ENCODE measurements at places on chromosomes 7 and 10. TPM values are rescaled to one million over a fixed set of nuclear protein-coding genes. Genes with fewer than 3 reads are reported as not detected.

The TFPI2 gene
- 18.5 TPM for total RNA-seq

The MAT1A gene
- total RNA-seq, result not detected

The FBXO24 gene
- 0.05 TPM for total RNA-seq

The ORAI2 gene
- 52.4 TPM for total RNA-seq

DNA sequence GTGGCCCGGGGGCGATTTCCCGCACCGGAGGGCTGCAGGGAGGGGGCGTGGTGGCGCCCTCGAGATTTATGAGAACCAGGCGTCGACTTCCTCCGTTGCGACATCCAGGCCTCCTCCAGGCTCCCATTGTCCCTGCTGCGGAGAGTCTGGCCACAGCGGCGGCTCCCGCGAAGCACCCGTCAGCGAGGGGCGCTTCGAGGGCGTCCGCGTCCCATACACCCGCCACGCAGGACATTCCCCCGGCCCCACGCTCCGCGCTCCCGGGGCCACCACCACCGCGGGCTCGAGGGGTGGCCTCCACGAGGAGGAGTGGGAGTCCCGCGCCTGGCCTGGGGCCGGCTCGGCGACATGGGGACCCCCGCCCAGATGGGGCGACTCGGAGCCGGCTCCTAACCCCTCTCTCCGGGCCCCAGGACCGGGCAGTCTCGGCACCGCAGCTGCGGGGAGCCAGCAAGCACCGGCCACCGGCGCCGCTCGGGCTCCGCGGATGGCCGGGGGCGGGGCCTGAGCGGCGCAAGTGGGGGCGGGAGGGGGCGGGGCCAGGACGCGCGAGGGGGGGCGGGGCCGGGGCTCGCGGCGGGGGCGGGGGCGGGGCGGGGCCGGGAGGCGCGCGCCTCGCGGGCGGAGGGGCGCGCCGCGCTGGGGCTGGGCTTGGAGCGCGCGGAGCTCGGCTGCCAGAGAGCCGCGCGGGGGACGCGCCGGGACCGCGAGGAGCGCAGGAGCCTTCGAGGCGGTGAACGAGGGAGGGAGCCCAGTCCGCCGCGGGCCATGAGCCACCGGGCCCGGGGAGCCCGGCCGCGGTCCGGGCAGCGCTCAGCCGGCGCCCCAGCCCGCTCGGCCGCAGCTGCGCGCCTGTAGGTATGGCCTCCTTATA lies at the start of gene SH2B2:
Gene SH2B2 (plus strand): TSS at position 632 of the 874 bp plus-strand sequence. CDS start 13,683 bp downstream, outside the sequence.
- peak; percentile 69 for DNase-seq

The CCDC146 gene
- total RNA-seq, result 1.1 TPM

DNA sequence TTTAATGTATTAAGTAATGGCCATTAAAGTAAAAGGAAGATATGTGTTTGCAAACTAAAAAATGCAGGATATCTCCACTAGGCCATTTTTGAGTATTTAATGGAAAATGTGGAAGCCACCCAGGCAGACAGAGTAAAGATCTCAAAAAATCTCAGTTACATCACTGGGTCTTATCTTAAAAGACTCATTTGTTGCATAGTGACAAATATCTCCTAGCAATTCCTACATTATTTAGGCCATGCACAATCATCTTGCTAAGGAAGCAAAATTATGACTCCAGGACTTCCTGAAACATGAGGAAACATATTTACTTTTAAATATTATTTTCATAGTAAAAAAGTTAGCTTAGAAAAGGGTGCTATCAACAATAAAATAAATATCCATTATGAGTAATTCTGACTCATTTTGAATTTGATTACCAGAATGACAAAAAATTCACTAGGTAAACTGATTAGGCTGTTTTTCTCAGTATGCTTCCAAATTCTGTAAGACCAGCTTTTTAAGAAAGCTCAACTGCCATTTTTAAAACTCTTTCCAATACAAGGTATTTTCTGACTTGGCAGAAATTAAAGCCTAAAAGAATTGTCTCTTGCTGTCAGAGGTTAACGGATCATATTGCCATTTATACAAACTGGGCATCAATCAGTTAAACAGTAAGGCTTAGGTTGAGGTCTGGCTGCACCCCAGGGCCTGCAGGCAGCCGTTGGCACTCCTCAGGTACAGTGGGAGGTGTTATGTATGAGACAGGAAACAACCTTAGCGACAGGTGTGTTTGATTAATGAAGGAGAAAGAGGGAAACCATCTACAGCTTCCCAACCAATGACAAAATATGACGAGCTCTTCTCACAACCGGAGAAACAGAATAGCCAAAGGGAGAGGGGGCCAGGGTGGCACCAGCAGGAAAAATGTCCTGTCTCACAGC lies 31.8 kb downstream of the PCLO start:
- DNase-seq, result no peak

The MOGAT3 gene
- total RNA-seq, result not detected

GRCh38 chr7:133829336-133829897 lies 297.7 kb upstream of the LRGUK start:
- peak; percentile 89 for DNase-seq

DNA sequence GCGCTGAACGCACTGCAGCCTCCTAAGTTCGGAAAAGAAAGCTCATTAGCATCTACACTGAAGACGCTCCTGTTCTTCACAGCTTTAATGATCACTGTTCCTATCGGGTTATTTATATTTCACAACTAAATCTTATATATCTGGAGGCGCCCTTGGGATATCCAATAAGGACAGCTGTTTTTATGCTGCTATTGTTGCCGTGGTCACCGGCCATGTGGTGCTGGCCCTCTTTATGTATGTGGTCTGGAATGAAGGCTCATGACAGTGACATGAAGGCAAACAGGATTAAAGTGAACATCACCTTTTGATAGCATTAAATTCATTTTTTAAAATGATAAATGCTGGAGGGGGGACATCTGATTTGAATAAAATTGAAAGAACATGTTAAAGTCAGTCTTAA lies 8.8 kb downstream of the BLVRA start:
- DNase-seq, result no peak

DNA sequence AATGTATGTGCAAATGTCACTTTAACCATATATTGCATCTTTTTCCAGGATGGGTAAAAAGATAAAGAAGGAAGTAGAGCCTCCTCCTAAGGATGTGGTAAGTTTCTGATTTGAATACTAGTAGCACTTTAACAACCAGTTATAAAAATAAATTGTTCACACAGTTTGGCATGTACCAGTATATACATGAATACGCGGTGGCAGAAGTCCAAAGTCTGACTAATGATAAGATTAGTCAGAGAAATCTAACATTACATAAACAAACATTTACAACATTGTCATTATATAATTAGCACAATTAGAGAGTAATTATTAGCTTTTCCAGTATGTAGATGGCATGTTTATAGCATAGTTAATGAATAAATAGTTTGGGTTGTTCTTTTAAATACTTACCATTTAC lies 4.1 kb downstream of the ARMC3 start:
- peak; percentile 64 for DNase-seq

DNA sequence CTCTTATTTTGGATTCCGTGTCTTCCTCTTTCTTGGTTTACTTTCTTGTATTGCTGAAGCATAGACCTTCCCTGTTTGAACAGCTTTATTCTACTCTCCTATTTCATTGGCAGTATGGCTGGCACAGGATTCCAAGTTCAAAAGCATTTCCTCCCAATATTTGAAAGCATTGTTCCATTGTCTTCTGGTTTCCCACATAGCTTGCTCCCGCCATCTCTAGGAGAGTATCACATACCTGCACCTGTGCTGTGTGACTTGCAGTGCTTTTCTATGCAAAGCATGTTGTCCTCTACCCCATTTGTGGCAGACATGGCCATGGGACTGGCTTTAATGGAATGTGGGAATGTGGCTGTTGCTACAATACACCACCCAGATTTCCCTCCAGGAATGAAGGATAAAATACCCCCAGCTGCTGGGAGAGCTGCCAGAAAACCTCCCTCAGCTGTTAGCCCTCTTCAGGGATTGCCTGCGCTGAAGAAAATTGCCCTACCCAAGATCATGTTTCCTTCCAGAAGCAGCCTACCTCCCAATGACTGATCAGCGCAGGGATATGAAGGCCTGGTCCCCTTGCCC lies 6.9 kb upstream of the MYOF start:
- no peak for DNase-seq

The CALD1 gene
- total RNA-seq, result 296 TPM

The ACHE gene
- not detected for total RNA-seq

- no peak for DNase-seq
Measured at GRCh38 chr10:27717861-27718260, 27.8 kb downstream of the MKX start.

The IFIT1B gene
- total RNA-seq, result 0.37 TPM

DNA sequence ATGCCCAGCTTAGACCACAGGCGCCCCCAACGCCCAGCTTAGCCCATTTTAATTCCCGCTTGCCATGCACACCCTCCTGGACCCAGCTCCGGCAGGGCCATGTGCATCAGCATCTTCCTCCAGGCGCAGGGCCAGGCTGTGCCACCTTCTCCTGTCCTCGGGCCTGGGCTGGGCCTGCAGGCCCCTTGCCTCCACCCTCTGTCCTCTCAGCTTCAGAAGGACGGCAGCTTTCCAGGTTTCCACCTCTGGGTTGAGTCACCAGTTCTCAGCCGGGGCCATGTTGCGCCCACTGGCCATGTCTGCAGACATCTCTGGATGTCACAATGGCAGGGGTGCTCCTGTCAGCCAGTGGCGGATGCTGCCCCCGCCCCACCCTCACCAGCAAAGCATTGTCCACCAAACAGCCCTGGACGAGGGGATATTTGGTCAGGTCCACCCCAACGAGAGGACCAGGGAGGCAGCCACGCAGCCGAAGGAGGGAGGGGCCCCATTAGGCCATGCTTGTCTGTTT lies 59.1 kb upstream of the NKX6-2 start:
- DNase-seq, result no peak

The AKR1D1 gene
- total RNA-seq, result not detected

The TMEM140 gene
- 21.2 TPM for total RNA-seq

DNA sequence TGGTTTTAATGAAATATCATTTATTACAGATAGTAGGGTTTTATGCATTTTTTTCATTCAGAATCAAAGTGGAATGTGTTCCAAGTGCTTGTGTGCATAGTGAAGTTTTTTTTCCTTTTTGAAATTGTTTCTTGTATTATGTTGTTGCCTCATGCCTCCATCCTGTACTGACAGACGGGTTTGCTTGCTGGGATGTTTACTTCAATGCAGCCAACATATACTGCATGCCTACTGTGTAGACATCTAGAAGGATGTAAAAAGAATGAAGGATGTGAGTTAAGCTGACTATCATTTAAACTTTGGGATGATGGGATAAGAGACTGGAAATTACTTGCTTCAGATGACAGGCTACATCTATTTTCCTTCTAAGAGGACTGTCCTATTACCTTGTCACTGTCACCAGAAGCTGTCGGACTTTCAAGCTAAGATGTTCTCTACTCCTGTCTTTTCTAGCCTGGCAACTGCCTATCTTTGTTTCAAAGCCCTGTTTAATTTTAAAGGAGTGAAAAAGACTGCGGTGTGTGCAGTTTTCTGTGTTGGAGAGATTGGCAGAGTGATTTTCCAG lies 243.7 kb downstream of the CDK14 start:
- DNase-seq, result no peak

The PODXL gene
- total RNA-seq, result 50.6 TPM

DNA sequence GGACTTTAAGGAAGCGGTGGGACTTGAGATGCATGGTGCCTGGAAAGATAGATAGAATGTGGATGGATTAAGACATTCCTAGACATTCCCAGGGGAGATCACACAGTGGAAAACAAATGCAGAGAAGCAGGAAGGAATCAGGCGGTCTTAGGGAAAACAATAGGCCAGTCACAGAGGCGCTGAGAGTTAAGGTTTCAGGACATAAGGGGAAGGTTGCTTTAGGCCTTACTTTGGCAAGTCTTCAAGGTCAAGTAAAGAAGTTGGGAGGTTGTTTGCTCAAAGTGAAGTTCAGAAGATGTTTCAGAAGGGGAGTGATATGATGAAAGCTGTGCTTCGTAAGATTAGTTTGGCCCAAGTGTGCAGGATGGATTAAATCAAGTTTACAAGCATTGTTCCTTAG lies 109.4 kb downstream of the SUGCT start:
- DNase-seq, result no peak

The PEX1 gene
- 11.0 TPM for total RNA-seq

DNA sequence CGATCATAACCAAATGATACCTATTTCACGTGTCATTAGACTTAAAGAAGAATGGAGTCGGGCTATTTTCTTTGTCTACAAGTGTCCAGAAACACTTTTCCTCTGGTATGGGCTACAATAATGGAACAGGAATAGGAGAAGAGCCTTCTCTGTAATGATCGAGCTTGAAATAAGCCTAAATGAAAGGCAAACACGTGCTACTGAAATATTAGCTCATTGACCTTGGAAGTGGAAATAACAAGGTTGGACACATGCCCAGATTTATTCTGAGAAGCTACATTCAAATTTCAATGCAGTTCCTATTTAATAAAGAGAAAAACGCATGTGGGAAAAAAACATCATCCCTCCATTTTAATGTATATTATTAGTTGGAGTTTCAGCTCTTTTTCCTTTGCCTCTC lies 254.7 kb upstream of the PTER start:
- DNase-seq, result no peak

DNA sequence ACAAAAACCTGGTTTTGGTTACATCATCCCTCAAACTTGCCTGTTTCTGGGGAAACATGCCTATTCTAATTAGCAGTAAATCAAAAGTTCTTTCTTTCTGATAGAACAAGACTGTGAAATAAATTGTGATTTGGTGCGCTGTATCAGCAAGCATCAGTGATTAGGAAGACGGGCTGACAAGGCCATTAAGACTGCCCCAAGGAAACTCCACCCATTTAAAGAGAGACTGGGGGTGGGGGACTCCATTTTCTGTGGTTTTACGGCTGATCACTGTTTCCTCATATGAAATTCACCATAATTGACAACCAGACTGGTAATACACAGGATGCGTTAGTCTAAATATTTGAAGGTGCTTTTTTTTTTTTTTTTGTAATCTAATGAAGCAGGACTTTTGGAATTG lies 68.7 kb downstream of the MBL2 start:
- DNase-seq, result peak; percentile 69

DNA sequence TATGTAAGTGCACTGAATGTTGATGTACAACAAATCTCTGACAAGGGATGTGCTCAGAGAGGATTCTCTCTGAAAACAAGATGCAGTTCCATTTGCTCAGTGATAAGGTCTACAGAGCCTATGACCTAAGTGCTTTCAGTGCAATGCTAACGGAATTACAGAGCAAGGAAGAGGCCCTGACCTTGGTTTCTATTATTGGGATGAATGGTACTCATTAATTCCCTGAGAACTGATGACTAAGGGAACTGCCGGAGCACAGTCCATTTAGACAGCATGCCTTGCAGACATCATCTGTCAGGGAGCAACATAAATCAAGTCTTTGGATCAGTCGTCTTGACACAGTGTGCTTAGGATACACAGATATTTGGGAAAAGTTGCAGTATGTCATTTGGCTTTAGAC lies 340.8 kb downstream of the PHTF2 start:
- peak; percentile 94 for DNase-seq

DNA sequence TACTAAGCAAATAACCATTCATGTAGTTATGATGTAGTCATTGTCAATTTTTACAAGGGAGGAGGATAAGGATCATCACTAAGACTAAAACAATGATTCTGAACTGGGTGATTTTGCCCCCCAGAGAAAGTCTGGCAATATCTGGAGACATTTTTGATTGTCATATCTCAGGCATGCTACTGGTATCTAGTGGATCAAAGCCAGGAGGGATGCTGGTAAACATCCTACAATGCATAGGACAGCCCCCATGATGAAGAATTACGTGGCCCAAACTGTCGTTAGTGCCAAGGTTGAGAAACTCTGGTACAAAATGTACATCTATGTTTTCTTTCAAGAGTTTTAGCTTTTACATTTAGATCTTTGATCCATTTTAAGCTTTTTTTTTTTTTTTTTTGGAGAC lies 57.3 kb downstream of the GBF1 start:
- DNase-seq, result no peak
